Left cardiac atrium (tissue), 4 donors: ENCODE measurements at places on chromosomes 7 and 10.

DNA sequence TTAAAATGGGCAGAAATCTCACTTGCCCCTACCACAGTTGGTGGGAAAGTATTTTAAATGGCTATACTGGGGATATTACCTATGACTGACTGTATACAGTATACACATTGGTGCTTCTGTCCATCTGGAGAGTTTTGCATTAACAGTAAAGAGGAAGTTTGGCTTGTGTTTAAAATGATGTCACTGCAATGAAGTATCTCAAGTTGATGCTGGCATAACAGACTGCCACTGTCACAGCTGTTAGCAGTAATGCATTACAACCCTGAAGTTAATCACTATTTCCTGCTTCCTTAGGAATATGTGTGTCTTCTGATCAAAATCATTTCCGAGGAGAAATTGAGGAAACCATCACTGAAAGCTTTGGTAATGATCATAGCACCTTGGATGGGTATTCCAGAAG, 1.9 kb downstream of the DKK1 start:
- DNase-seq: no peak

GRCh38 chr10:87750817-87751216, 67.2 kb downstream of the ATAD1 start:
- DNase-seq: no peak

DNA sequence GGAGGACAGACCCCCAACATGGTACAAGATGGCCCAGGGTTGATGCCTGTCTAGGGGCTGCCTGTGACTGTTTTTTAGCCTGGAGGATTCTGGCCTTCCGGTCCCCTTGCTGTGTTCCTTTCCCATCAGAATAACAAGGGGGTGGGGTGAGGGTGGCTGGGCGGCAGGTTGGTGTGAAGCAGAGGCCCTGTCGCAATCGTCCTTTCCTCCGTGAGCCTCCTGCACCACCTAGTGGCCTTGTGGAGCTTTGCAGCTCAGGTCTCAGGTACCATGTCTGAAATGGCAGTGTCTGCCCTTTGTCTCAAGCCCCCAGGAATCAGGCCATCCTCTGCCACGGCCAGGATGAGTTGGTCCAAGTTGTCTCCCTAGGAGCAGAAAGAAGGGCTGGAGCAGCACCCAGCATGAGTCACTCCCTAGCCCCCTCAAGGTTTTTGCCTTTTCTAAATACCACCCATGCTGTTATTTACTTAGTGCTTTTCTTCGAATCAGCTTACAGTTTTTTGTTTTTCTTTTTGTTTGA, 24.2 kb downstream of the TACR2 start:
- DNase-seq: peak; percentile 89

GRCh38 chr10:9339716-9340115, 1285.2 kb downstream of the GATA3 start:
- DNase-seq: no peak

GRCh38 chr7:148698007-148698396, 701 bp upstream of the CUL1 start:
- no peak for DNase-seq

DNA sequence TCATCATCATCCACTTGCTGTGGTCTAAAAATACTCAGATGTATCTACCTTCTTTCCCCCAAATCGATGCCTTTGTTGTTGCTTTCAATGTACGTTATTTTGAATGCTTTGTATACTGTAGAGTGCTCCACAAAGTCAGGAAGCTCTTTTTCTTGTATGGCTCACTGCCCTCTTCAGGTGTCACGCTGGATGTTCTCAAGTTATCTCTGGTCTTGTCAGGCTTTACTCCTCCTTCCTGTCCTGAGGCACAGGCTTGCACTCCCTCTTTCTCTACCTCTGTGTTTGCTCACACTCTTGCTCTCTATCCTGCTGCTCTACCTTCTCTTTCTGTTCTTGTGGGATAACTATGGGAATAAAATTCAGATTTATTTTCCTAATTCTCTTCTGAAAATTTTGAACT, 381.3 kb downstream of the NRG3 start:
- no peak for DNase-seq

GRCh38 chr7:27088002-27088922, 7.5 kb downstream of the HOXA1 start:
- no peak for DNase-seq
